ENCODE measurements at places on chromosomes 12 and 14. TPM values are rescaled to one million over a fixed set of nuclear protein-coding genes. Genes with fewer than 3 reads are reported as not detected.

GRCh38 chr12:112191840-112192321 lies 66.5 kb downstream of the TRAFD1 start:
- peak; percentile 71 for DNase-seq

DNA sequence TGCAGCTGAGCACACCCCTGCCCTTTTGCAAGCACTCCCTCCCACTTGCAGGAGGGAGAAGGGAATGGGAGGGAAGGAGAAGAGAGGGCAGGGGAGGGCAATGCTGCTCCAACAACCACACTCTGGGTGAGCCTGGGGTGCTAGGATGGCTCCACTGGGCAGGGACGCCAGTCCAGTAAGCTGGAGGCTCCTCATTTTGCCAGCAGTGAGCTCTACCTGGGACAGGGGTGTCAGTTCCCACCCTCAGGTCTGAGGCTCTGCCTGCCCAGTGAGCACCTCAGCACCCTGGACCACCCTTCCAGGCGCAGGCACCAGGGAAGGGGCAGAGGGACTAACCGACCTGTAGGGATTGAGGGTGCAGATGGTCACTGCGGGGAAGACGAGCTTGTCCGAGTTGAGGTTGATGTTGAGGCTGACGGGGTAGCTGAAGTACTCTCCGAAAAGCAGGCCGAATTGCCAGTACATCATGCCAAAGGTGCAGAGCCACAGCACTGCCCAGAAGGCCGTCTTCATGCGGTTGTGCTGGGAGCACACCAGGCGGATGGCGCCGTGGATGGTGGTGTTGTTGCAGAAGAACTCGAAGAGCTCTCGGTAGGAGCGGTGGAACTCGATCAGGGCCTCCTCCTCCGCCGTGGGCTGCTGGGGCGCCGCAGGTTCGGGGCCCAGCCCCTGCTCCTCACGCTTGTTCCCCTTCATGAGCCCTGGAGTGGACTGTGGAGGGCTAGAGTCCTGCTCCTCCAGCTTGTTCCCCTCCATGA lies 1.2 kb downstream of the SCNN1A start:
- no peak for DNase-seq

- DNase-seq, result no peak
These were observed 42.4 kb downstream of the LRRC74A start for GRCh38 chr14:76868454-76869170.

DNA sequence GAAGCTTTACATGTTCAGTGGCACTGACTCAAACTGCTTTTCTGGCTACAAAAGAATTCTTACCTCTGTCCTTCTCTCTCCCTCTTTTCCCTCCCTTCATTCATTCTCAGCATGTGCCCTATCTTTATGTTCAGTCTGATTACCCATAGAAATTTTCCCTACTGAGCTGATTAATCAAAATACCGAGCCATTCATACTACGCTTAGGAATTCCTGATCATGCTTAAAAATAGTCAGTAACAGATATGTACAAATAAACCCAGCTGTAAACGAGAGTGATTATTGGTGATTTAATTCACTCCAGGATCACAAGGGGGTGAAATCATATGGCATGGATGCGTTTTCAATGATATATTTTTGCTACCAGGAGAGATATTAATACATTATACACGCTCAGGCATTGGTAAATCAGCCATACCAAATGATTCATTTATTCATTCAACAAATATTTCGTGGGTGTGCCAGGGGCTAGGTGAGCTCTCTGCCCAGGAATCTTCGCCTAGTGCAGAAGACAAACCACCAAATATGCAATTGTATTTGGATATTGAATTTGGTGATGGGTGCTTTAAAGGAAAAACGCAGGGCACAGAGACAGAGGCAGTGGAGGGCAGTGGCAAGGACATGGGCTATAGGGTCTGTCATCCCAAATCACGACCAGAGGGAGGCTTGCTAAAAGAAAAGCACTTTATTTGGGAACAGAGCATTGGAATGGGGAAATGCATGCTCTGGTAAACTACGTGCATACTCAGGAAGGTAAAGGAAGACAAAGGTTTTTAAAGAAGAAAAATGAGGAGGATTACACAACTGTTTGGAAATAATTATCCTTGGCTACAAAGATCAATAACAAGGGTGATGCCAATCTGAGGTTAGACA lies 13.9 kb upstream of the VRK1 start:
- DNase-seq, result no peak

DNA sequence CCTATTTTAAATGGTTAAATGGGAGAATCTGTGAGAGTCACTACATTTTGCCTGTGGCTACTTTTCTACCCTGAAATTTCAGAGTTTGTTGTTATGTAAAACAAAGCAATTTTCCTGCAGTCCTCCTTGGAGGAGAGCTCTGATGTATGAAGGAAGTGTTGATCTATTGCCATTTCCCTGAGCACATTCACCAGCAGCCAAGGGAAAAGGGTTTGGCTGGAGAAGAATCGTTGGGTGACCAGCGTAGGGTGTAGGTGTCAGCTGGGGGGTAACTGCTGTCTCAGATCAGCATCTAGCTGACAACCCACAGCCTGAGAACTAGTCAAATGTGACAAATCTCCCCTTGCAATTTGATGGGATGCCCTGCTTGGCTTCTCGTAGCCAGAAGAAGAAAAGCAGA lies 230.5 kb downstream of the PDZRN4 start:
- DNase-seq, result no peak

DNA sequence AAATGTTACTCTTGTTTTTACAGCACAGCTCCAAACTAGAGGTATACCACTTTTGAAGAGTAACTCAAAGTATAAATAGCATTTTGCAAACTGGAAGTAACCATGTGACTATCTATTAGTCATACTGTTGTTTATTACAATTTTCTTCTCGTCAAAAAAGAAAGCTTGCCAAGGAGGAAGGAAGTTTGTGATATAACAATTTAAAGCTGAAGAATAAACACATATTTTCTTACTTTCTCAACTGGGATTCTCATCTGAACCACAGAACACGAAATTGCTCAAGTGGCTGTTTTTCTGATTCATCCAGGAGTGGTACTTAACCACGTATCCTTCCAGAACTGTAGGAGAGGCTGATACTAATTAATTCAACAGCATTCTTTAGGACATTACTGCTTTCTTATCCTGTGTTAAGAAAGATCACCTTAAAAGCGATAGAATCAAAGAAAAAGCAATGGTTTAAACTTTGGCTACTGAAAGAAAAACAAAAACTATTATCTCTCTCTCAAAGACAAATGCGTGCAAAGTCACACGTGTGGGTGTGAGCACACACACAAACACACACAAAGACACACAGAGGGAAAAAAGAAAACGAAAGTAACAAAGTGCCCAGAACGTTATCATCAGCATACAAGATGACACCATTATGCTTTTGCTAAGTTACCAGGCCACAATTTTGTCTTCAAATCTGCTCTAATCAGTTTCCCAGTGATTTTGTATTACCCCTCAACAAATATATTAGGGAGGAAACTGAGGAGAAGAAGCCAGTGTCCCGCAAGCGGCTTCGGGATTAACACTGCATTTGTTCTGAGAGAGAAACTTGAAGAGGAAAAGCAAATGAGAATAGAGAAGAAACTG lies at the start of gene CLEC2B:
CLEC2B (minus strand) TSS at position 48 of the 855 bp plus-strand sequence.
- DNase-seq, result no peak

GRCh38 chr12:1865284-1865866 lies 45.0 kb downstream of the LRTM2 start:
- no peak for DNase-seq

DNA sequence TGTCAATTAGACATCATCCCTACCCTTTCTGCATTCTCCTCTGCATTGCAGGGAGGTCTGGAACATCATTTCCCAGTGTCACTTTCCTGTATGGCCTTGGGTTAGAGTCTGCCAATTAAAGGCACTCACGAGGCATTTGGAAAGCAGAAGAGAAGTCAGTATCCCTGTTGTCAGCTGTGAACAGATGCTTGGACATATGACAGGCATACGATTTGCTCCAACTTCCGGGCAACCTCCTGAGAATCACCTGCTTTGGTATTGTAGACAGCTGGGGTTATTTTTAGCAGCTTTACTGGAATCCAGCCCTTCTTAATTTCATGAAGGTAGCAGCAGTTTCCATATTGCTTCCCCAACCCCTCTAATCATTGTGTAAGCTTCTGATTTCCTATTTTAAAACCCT lies 88.7 kb upstream of the DHRS4 start:
- no peak for DNase-seq

- DNase-seq, result no peak
These were observed 120.3 kb upstream of the SOX5 start for GRCh38 chr12:24069532-24070395.

- no peak for DNase-seq
These were observed 3.2 kb upstream of the PYGL start for GRCh38 chr14:50947446-50947845.

GRCh38 chr12:18975933-18976332 lies 153.6 kb upstream of the PLEKHA5 start:
- DNase-seq, result no peak

- no peak for DNase-seq
These were observed 12.3 kb downstream of the DENND5B start for GRCh38 chr12:31578632-31579031.

- DNase-seq, result no peak
These were observed 36.1 kb downstream of the SSPN start for GRCh38 chr12:26231470-26231869.

DNA sequence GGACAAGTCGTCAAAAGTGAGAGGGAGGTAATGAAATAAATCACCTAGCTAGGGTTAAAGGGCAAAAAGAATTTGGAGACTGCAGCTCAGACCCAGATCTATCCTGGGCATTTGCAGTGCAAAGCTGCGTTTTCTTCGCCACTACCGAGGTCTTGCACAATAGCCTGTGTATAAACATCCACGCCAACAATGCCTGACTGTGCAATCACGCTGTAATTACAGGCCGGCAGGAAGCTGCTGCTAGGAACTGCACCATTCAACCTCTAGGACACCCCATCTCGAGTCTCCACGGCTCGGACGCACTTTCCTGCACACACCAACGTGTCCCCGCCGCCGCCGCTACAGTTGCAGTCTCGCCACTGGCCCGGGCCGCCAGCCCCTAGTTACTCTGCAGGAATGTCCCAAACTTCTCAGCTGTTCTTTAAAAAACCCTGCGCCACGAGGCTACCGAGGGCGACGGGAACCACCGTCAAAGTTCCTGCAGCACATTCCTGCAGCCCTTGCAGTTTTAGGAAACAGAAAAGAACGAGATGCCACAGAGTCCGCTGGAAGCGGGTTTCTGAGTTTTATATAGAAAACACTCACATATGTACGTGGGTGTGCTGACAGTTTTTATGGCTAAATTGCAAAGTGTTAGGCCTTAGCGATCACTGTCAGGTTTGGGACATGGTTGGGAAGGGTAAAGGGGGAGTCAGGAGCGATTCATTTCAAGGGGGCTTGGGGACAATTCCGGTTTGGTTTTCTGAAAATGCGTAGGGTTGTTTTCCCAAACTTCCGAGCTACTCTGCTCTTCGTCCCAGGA lies 65.6 kb upstream of the PTGR2 start:
- peak; percentile 89 for DNase-seq

DNA sequence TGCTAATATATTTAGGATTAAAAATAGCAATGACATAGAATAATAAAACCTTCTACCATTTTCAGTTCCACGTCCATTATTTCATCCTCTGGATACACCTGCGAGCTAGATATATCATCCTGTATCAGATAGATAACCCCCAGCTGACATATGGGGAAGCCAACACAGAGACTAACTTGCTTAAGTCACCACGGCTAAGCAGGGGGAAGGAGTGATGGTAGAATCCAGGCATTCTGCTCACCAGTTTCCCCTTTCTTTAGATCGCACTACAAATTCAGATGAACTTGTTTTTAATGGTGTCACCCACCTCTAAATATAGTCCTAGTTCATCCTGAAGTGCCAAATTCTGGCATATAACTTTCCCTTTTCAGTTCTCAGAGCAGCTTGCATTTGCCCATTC lies 110.1 kb downstream of the TXNDC16 start:
- no peak for DNase-seq

- no peak for DNase-seq
These were observed 319 bp downstream of the GALNT6 start for GRCh38 chr12:51390891-51391282.

GRCh38 chr12:65694130-65694529 lies 130.2 kb upstream of the HMGA2 start:
- no peak for DNase-seq

DNA sequence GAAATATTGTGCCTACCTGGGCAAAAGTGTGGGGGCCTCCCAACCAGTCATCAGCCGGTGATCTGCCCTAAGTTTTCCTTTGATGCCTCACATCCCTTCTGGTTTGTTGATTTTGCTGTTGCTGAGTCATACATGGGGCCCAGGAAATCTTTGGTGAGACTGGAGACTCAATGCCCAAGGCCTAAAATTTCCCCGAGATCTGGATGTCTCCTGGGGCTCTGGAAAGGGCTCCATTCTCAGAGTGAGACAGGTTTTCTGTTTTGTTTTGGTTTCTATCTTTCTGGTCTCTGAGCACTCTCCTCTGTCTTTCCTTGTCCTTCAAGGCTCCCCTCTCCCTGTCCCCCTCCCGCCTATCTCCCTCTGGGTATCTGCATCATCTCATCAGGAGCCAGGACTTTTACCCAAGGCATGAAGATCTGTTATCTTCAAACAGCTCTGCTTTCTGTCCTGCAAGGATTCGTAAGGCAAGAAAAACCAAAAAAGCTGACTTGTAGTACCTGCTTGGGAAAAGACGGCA lies 152.8 kb upstream of the MAX start:
- DNase-seq, result no peak

GRCh38 chr14:91306547-91306946 lies 62.0 kb upstream of the GPR68 start:
- DNase-seq, result no peak

Gene MON2
- total RNA-seq, result 24.5 TPM

Gene ADGRD1
- total RNA-seq, result 188 TPM

Gene YBX3
- 807 TPM for total RNA-seq

Gene PLCZ1
- total RNA-seq, result 1.3 TPM

Gene ASCL1
- total RNA-seq, result not detected

Gene PPP1R3E
- 9.6 TPM for total RNA-seq

Gene SLC6A13
- 4.4 TPM for total RNA-seq

Gene LRRC10
- total RNA-seq, result 21.1 TPM

Gene KLRK1
- 0.59 TPM for total RNA-seq

Gene ENDOU
- 0.86 TPM for total RNA-seq

Gene AGAP2
- total RNA-seq, result 0.91 TPM

Data from right cardiac atrium (tissue), 5 donors.